Vagina (tissue), 2 donors: ENCODE measurements at places on chromosomes 11 and 22. TPM values are rescaled to one million over a fixed set of nuclear protein-coding genes. Genes with fewer than 3 reads are reported as not detected.
A peak's percentile ranks its signal among the peaks of the same experiment; 100 is the strongest.

DNA sequence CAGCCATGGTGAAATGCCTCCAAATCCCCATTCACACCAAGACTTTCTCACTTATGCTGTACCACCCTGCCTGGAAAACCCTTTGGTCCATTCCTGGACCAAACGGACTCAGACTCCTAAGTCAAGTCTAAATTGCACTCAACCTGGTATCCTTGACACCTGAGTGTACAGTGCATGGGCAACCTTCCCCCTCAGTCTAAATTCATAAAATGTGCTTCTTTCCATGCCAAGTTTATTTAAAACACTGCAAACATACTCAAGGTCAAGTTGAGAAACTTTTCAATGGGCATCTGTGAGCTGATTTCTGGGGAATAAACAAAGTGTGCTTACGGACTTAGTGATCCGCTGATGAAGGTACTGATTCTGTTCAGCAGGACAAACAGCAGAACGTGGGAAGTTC is 26.4 kb downstream of the HIRA start:
- DNase-seq = no peak

GRCh38 chr11:73404048-73404447 is 27.8 kb downstream of the RELT start:
- DNase-seq = no peak

DNA sequence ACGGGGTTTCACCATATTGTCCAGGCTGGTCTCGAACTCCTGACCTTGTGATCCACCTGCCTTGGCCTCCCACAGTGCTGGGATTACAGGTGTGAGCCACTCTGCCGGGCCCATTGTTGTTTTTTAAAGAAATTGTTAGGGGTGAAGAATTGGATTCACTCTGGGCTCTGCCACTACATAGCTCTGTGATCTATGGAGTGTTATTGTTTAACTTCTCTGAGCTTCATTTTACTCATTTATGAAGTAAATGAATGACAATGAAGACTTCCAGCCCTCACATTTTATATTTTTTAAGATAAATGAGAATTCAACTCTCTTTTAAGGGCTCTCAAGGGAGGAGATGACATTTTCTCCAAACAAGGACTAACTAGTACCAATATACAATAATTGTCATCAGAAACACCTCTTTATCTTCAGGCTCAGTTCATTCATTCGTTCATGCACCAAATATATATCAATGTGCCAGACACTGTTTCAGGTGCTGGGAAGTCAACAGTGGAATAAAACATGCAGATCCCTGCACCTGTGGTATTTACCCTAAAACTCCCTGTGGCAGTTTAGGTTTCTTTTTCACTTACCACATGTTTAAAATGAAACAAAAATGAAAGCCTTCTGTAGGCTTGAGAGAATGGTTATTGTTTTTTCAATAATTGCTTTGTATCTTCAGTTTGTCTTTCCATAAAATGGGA is 23.5 kb upstream of the GRAMD1B start:
- no peak for DNase-seq

DNA sequence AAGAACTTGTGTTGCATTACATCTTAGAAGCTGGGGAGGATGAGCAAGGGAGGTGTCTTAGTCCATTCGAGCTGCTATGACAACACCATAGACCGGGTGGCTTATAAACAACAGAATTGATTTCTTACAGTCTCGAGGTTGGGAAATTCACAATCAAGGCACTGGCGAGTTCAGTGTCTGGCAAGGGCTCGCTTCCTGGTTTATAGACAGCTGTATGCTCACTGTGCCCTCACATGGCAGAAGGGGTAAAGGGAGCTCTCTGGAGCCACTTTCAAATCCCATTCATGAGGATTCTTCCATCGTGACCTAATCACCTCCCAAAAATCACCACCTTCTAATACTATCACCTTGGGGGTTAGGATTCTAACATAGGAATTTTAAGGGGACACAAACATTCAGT is 150.0 kb upstream of the NECTIN1 start:
- DNase-seq = no peak

DNA sequence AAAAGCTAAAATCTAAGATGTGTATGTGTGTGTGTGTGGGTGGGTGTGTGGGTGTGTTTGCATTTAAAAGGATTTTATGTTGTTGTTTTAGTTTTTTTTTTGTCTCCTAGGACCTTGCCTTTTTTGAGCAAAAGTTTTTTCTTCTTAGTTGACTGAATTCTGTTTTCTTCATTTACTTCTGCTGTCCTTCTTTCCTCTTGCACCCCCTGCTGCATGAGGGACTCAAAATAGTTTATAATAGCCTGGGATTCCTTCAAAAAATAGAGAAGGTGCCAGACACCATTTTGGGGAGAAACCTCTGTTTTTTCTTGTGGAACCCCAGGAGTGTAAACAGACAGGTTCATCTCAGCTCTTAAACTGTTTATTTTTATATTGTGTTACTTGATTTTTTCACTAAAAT is 817.7 kb downstream of the TBC1D22A start:
- DNase-seq = no peak

GRCh38 chr11:122004446-122004845 is 111.6 kb downstream of the BLID start:
- no peak for DNase-seq

DNA sequence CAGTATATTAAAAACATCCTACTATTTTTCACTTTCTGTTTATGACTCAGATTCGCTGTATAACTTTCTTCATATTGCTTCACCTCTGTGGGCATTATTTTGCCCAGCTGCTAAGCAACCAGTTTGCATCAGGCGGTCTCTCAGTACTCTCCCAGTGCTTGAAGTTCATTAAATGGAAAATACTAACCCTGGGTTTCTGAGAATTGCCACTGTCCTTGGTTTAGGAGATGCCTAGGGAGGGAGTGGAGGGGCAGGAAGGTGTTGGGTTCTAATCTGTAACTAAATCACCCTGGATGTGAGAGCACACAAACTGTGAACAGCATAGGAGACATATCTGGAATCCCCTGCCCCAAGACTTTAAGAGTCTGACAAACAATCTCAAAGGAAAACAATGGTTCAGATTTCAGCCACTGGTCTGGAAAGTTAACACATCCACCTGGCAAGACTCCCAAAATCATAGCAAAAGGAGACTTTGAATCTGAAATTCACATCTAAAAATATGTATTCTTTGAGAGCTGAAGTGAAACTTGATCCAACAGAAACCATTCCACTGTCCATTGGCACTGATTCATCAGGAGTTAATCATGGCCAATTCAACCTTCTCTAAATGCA is 540.0 kb downstream of the SOX6 start:
- no peak for DNase-seq

DNA sequence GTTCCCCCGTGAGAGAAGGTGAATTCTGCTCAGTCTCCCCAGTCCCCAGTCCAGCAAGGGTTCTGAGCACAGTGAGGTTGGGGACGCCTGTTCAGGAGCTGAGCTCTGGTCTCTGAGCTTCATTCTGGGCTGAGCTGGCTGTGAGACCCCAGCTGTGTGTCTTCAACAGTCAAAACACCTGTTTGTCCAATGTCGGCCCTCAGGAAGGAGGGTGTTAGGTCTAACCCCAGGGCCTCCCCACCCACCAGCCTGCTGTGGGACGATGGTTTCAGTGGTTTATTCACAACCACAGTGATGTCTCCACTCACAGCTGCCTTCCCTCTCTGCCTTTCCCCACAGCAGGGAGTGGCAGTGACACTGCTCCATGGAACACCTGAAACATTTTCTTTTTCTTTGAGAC is 1282.9 kb downstream of the TBC1D22A start:
- peak; percentile 89 for DNase-seq

DNA sequence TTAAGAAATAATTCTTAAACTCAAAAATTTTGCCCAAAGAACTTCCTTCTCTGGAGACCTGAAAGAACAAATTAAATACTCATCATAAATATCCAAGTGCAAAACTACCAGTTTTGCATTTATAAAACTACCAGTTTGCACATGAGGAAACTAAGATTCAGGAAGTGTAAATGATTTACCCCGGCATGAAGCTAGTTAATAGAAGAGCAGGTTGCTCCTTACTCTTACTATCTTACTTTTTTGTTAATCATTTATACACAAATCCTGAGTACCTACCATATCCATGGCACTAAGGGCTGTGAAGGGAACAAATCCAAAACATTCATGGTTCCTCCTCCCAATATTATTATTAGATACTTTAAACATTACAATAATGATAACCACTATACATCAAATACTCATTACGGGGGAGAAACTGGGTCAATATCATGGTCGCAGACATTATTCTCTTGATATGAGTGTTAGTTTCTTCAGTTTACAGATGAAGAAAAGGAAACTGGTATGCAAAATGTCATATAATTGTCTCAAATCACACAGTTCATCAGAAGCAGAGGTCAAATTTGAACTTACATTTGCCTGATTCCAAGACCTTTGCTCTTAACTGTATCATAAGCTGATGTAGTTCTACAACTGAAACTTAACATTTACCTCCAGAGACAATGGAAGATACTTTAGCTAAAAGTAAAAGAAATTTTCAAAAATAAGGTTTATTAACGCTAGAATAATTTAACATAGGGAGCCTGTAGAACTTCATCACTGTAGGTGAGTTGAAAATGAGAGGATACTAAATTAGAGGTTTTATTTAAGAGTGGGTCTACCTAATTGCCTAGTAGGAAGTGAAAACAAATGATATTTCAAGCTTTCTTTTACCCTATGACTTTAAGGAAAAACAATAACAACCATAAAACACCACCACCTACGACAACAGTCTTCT is 74.5 kb downstream of the FAM76B start:
- no peak for DNase-seq

DNA sequence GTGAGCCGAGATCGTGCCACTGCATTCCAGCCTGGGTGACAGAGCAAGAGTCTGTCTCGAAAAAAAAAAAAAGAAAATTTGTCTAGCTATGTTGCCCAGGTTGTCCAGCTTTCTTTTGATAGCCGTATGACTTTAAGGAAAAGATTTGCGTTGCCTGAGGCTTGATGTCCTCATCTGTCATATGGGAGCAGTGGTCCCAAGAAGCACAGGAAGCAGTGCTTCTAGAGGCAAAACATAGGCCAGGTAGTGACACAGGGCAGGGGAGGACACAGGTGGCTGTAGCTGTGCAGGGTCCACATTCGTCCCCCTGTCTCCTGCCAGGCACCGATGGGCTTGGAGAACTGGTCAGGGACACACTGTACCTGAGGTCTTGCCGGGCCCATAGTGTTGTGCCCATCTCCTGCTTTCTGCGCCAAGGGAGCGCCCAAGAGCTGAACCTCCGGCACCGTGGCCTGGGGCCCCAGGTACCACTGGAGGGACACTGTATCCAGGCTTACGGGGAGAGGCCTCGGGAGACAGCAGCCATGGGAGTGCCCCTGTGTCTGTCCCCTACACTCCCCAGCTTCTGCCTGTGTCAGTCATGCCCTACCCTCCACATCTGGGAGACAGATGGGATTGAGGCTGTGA is 1.4 kb downstream of the LRRC74B start:
- no peak for DNase-seq

DNA sequence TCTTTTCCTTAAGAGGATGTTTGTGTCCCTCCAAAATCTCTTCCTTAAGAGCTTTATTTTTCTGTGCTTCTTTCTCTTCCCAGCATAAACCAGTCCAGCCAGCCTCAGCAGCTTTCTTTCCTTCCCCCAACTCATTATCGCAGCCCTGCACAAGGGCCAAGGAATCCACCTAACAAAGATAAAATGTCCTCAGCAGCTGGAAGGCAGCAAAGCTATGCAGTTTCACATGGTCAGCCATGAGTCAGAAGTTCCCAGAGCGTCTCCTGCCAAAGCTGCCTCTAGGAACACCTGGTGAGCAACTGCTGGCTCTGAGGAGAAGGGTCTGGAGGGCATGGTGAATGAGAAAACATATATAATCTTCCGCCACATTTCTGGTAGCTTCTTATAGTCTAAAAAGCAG is 45.3 kb upstream of the HMGXB4 start:
- no peak for DNase-seq

DNA sequence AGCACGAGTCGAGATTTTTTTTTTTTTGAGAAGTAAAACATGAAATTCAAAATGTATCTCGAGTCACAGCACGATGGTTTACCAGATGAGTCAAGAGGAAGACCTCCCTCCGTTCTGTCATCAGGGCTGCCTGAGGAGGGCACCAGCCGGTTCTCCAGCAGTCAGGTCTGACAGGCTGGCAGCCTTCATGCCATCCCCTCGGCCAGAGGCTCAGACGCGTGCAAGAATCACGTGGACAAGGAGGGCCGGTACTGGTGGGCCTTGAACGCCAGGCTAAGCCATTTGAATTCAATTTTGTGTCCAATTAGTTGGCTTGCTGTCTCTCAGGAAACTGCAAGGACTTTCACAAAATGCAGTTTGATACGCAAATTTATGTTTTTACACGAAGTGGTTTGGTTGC is 1412.2 kb downstream of the BRD1 start:
- no peak for DNase-seq

DNA sequence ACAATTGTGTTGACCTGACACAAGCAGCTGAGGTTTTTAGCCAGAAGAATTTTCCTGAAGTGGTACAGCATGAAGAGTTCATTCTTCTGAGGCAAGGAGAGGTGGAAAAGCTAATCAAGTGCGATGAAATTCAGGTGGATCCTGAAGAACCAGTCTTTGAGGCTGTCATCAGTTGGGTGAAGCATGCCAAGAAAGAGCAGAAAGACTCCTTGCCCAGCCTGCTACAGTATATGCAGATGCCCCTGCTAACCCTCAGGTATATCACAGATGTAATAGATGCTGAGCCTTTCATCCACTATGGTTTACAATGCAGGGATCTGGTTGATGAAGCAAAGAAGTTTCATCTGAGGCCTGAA is 12.9 kb upstream of the SCARF2 start:
- DNase-seq = no peak

DNA sequence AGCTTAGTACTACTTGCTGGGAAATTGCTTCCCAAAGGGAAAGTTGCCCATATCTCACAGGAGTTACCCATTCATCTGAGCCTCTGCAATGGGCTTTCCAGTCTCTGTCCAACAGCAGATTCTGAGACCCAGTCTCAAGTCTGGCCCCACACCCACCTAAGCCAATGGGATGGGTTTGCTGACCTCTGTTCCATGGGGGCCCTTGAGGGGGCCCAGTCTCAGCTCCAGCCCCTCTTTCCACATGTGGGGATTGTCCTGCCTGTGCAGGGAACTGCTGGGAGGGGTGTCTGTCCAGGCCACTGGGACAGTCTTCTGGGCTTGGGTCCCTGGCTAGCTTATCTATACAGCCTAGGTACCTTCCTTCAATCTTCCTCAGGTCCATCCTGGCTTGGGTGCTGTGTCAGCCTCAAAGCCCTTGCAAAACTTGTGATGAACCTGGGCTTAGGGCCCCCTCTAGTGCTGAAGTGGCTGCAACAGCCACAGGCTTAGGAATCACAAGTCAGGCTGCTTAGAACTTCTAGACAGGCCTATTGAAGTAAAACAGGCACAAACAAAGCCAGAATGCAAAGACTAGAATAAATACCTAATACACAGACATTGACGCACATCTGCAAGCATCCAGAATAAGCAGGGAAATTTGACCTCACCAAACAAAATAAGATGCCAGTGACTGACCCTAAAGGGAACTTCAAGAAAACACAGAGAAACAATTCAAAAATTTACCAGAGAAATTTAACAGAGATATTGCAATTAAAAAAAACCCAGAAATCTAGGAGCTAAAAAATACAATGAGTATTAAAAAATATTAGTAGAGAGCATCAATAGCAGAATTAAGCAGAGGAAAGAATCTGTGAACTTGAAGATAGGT is 11.7 kb upstream of the PATL1 start:
- no peak for DNase-seq

- no peak for DNase-seq
Measured at GRCh38 chr22:34784056-34784455, 281.9 kb upstream of the ISX start.

The XKR3 gene
- not detected for total RNA-seq

The ESRRA gene
- 44.4 TPM for total RNA-seq

The CSKMT gene
- 28.7 TPM for total RNA-seq

The RIMBP3C gene
- total RNA-seq = not detected

The TEX54 gene
- not detected for total RNA-seq

The RAB30 gene
- total RNA-seq = 10.8 TPM

The P2RY2 gene
- total RNA-seq = 27.3 TPM

The GAL gene
- 15.7 TPM for total RNA-seq

The MIOX gene
- not detected for total RNA-seq
